ENCODE measurements at places on chromosomes 11 and 22. TPM values are rescaled to one million over a fixed set of nuclear protein-coding genes. Genes with fewer than 3 reads are reported as not detected.

- H3K27me3 ChIP-seq, result no peaks in the 10 kb centered on the region
- H3K4me3 ChIP-seq, result no peak overlapping the region
- H3K27ac ChIP-seq, result no peak overlapping the region
- DNase-seq, result peak; percentile 45
- H3K4me1 ChIP-seq, result 0 out of 2 replicates have a peak, but pooled peaks cover 9% of the 10 kb centered on the region
Observed at GRCh38 chr11:79055856-79056631, 384.8 kb downstream of the TENM4 start.

DDI1 gene
- total RNA-seq, result not detected

DNA sequence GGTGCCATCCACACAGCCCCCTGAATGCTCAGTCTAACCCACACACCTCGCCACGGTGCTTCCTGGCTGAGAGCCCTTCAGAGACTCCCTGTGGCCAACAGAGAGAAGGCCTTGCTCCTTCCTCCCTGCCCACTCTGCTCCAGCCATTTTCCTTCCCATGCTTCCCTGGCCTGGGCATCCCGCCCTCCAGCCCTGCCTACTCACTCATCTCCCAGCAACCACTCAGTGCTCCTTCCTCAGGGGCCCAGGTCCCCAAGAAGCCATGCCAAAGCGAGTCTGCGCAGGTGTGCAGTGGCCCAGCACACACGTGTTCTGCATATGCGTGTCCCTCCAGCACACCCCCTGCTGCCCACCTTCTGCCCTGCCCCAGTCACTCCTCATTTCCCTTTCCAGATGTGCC, 56.4 kb downstream of the NECTIN1 start:
- H3K27ac ChIP-seq, result no peak overlapping the region
- H3K36me3 ChIP-seq, result peaks cover 18% of the 10 kb centered on the region
- H3K4me1 ChIP-seq, result no peaks in the 10 kb centered on the region

TRIM49 gene
- total RNA-seq, result not detected

GRCh38 chr11:26950260-26950719, 43.6 kb upstream of the FIBIN start:
- H3K4me1 ChIP-seq, result peaks cover 24% of the 10 kb centered on the region
- H3K27ac ChIP-seq, result no peak overlapping the region
- DNase-seq, result no peak
- no peak overlapping the region for H3K4me3 ChIP-seq
- H3K27me3 ChIP-seq, result no peaks in the 10 kb centered on the region

DNA sequence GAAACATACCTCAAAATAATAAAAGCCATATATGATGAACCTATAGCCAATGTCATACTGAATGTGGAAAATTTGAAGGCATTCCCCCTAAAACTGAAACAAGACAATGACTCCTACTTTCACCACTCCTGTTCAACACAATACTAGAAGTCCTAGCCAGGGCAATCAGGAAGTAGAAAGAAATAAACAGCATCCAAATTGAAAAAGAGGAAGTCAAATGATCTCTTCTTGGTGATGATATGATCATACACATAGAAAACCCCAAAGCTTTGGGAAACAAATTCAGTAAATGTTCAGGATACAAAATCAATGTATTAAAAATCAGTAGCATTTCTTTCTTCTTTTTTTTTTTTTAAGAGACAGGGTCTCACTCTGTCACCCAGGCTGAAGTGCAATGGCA, 109.9 kb downstream of the DLG2 start:
- DNase-seq, result no peak
- H3K36me3 ChIP-seq, result peaks cover 9% of the 10 kb centered on the region
- no peak overlapping the region for H3K27ac ChIP-seq
- H3K4me1 ChIP-seq, result no peaks in the 10 kb centered on the region
- H3K27me3 ChIP-seq, result no peaks in the 10 kb centered on the region
- no peak overlapping the region for H3K4me3 ChIP-seq

SLC6A5 gene
- total RNA-seq, result not detected

DNA sequence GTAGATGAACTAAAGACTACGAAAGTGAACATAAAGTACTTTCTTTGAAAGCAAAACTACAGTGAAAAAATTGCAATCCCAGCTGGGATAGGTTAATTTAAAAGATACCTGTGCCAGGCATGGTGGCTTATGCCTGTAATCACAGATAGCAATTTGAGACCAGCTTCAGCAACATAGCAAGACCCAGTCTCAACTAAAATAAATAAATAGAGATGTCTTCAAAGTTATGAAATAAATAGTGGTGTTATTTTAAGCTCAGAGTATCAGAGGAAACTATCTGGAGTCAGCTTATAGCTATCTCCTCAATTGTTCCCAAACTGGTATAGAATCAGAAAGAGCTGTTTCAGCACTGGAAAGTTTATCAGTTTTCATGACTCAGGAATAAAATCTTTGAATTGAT, 17.3 kb upstream of the MMP13 start:
- H3K36me3 ChIP-seq, result no peaks in the 10 kb centered on the region
- H3K27me3 ChIP-seq, result no peaks in the 10 kb centered on the region
- no peak overlapping the region for H3K27ac ChIP-seq
- H3K4me1 ChIP-seq, result no peaks in the 10 kb centered on the region

CBLIF gene
- total RNA-seq, result not detected

- no peak for DNase-seq
- peak overlapping the region; percentile 47 for H3K27ac ChIP-seq
- H3K27me3 ChIP-seq, result no peaks in the 10 kb centered on the region
- H3K36me3 ChIP-seq, result no peaks in the 10 kb centered on the region
Observed at GRCh38 chr11:12846786-12847615, 162.1 kb upstream of the RASSF10 start.

Data from GM23338 (cell line).